G401 (cell line): ENCODE measurements at places on chromosomes 16 and 17. TPM values are rescaled to one million over a fixed set of nuclear protein-coding genes. Genes with fewer than 3 reads are reported as not detected.

Gene ACAP1
- 0.61 TPM in 1 of 2 replicates, not detected in the other for total RNA-seq

Gene IGF2BP1
- 63.0 and 86.2 TPM in 2 replicates for total RNA-seq

Gene NRN1L
- total RNA-seq: not detected in 2 replicates

Gene AOC3
- 0.78 TPM in 1 of 2 replicates, not detected in the other for total RNA-seq

Gene SLC13A2
- not detected in 2 replicates for total RNA-seq

Gene BCL6B
- not detected in 2 replicates for total RNA-seq

Gene KRTAP17-1
- not detected in 2 replicates for total RNA-seq

Gene HOXB7
- 9.1 and 12.8 TPM in 2 replicates for total RNA-seq

Gene TMEM235
- total RNA-seq: not detected in 2 replicates

DNA sequence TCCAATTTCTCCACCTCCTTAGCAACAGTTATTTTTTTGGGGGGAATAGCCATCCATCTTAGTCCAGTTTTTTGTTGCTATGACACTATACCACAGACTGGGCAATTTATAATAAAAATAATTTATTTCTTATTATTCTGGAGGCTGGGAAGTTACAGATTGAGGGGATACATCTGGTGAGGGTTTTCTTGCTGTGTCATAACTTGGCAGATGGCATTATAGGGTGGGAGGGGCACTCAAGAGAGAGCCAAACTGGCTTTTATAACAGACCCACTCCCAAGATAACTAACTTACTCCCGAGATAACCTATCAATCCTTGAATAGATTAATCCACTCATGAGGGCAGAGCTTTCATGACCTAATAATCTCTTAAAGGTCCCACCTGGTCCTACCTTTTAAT is 84.2 kb downstream of the ABCA8 start:
- no peak for DNase-seq

DNA sequence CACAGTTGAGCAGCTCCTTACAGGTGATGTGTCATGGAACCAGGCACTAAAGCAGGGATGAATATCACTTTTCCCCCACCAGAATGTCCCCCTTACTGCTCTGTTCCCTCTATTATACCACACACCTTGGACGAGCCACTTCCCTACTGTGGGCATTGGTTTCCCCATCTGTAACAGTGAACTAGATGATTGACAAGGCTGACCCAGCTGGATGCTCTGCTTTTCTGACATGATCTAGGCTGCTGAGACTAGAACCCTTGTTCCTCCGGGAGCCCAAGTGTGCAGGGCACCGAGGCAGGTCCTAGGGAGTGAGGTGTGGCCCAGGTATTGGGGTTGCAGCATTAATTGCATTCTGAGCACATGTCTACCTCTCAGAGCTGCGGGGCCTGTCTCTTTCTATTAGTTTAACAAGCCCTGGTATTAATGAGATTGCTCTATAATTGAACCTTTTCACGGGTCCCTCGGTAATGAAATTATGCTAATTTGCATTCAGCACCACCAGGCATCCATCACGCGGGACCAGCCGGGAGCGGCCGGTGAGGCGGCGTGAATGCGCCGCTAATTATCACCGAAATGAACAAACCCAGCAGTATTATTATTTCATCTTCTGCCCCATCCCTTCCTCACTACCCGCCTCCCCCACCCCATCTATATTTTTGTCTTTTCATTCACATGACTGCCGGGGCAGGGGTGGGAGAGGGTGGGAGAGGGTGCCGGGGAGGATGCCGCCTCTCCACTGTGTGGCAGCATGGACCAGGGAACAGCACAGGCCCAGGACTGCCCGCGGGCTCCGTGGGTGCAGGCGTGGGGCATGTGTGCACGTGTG is 121.1 kb downstream of the CYLD start:
- DNase-seq: no peak

DNA sequence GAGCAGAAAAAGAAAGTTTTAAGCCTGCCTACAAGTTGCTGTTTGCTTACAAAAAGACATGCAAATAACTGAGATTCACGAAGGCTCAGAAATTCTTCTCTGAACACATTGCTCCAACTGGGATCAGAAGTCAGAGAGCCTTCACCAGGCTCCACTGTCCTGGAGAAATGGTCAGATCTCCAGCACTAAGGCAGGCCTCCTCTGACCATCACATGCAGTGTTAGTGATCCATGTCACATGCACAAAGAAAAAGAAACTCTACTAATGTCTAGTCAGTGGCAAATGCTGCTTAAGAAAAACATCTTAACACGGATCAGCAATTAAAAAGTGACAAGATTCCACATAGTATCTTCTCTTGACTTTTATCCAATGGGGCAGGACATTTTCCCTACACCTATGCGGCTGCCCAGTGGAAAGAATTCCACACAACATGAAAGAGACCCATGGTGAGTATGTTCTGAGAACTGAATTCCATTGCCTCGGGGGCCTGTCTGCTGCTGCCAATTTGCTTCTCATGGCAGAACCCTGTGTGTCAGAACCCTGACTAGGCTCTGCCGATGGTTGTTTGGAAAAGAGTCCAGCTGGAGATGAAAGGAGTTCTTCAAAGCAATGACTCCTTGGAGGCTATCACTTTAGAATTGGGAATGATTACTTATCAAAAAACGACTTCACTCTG is 96.6 kb downstream of the HIC1 start:
- no peak for DNase-seq

GRCh38 chr17:31568539-31568938 is 177.1 kb downstream of the RAB11FIP4 start:
- no peak for DNase-seq

GRCh38 chr16:89268987-89269735 is 51.7 kb downstream of the ZNF778 start:
- no peak for DNase-seq

- DNase-seq: no peak
These were observed 7.4 kb upstream of the PSMC5 start for GRCh38 chr17:63819585-63820537.

GRCh38 chr17:27545562-27546229 is 85.3 kb upstream of the LGALS9 start:
- peak; percentile 10 for DNase-seq

DNA sequence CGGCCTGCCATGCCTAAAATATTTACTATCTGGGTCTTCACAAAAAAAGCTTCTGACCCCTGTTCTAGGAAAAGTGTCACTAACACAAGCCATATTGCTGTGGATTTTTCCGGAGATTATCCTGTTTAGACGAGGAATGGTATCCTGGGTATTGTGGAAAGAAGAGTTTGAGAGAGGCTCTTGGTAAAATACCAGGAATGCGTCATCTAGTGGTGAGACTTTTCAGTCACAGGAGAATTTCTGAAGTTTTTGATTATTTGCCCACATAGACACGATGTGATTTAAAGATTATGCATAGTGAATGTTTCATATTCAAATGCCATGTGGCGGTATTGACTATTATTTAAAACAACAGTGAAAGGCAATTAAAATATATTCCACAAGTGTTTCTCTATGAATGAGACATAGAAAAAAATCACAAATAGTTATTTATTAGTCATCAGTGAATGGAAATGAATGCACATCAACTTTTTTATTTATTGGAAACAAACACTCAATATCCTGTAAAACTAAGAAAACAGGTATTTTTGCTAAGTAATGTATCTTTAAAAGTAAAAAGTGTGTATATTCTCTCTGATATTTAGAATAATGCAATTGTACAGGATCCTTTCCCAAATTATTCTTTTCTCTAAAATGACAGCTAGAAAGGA is 7.8 kb downstream of the KRT28 start:
- DNase-seq: peak; percentile 49

DNA sequence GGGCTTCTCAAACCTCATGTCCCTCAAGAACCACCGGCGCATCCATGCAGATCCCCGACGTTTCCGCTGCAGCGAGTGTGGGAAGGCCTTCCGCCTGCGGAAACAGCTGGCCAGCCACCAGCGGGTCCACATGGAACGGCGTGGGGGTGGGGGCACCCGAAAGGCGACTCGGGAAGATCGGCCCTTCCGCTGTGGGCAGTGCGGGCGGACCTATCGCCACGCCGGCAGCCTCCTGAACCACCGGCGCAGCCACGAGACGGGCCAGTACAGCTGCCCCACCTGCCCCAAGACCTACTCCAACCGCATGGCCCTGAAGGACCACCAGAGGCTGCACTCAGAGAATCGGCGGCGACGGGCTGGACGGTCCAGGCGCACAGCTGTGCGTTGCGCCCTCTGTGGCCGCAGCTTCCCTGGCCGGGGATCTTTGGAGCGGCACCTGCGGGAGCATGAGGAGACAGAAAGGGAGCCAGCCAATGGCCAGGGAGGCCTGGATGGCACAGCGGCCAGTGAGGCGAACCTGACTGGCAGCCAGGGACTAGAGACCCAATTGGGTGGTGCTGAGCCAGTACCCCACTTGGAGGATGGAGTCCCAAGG is 5.9 kb downstream of the ZNF646 start:
- DNase-seq: no peak

DNA sequence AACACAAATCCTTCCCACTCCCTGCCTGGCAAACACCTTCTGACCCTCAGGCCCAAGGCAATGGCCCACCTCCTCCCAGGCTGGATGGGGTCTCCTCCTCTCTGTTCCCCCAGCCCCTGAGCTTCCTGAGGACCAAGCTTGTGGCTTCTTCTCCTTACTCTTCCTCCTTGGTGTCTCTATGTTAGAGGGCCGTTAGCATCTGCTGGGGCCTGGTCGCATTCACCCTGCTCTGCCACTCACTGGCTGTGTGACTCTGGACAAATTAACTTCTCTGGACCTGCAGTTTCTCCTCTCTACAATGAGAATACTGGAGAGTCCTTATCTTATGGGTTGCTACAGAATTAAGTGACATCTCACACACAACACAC is 725 bp upstream of the MT2A start:
- no peak for DNase-seq

GRCh38 chr16:88842806-88843205 is 13.9 kb downstream of the GALNS start:
- no peak for DNase-seq

GRCh38 chr17:82278786-82279391 is 5.4 kb upstream of the CSNK1D start:
- DNase-seq: no peak

- DNase-seq: no peak
These were observed 7.6 kb upstream of the ZNF624 start for GRCh38 chr17:16661217-16661616.

DNA sequence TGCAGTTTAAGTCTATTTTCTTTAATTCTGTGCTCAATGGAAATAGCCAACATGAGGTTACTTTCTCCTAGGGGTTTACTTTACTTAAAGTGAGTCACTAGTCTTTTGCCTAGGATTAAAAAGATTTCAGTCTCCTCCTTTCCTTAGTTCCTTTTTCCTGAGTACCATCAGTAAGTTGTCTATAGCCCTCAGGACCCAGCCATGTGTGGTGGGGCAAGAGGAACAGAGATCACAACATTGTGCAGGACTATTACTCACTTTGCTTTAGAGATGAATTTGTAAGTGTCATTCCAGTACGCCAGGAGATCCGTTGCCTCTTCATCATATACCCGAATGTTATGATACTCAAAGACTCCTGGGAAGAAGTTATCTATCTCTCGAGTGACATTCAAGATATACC is 27.7 kb upstream of the CORO6 start:
- no peak for DNase-seq

- DNase-seq: peak; percentile 73
These were observed 17.4 kb downstream of the KRT24 start for GRCh38 chr17:40686192-40686591.

DNA sequence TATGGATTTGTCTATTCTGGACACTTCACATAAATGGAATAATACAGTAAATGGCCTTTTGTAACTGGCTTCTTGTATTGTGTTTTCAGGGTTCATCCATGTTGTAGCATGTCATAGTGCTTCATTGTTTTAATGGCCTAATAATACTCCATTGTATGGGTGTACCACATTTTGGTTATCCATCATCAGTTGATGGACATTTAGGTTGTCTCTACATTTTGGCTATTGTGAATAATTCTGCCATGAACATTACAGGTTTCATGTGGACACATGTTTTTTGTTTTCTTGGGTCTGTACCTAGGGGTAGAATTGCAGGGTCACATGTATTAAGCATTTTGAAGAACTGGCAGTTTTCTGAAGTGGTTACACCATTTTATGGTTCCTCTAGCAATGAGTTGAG is 223.5 kb upstream of the CACNG5 start:
- DNase-seq: no peak

DNA sequence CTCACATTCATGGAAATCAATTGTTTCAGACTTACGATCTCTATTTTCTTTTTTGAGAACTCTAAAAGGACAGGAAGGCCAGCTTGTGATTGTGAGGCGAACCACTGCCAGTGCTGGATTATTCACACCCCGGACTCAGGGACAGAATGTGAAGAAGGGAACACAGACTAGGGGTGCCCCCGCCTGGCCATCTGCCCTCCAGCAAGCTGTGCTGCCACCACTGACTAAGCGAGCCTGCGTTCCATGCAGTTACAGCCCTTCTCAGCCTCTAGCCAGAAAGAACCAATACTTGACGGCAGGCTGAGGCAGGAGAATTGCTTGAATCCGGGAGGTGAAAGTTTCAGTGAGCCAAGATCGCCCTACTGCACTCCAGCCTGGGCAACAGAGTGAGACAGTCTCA is 2.8 kb downstream of the HAGH start:
- peak; percentile 82 for DNase-seq

GRCh38 chr16:22098405-22099255 is 6.3 kb downstream of the VWA3A start:
- peak; percentile 64 for DNase-seq

GRCh38 chr17:62966426-62967204 is 580 bp downstream of the TANC2 start:
- DNase-seq: peak; percentile 45

DNA sequence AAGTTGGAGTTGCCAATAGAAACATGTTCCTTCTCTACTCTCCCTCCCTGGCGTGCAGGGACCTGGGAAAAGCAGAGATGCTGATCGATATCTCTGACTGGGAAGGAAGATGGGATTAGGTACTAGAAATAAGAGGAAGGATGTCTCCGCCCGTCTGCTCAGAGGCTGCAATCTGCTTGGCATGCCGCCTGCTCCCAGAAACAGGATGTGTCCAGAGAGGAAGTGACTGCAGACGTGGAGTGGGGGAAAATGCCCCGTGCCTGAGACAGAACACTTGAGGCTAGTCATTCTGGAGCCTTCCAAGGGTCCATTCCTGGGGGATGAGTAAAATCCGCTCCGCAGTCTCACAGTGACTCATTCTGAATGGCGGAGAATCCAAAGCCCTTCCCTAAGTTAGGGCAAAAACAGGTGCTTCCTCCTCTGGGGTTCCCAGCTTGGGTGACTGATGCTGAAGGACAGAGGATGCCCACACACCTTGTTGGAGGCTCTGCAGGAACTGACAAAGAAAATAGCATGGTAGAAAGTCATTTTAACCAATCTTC is 45.0 kb upstream of the SMURF2 start:
- no peak for DNase-seq

- no peak for DNase-seq
These were observed 94.5 kb downstream of the ZDHHC7 start for GRCh38 chr16:84916850-84917249.

GRCh38 chr16:75534560-75535205 is 1.2 kb downstream of the CHST5 start:
- DNase-seq: no peak
